ENCODE measurements at places on chromosomes 2 and 18. TPM values are rescaled to one million over a fixed set of nuclear protein-coding genes. Genes with fewer than 3 reads are reported as not detected.

DSG1 gene
- not detected for total RNA-seq

GRCh38 chr2:85330839-85331636 is 3.2 kb upstream of the TGOLN2 start:
- peaks cover 21% of the 10 kb centered on the region for H3K4me1 ChIP-seq
- no peak overlapping the region for H3K27ac ChIP-seq
- no peaks in the 10 kb centered on the region for H3K27me3 ChIP-seq
- DNase-seq = no peak
- H3K4me3 ChIP-seq = no peak overlapping the region

GULP1 gene
- 33.3 TPM for total RNA-seq

GRCh38 chr2:9403924-9404323 is 19.4 kb downstream of the ITGB1BP1 start:
- no peaks in the 10 kb centered on the region for H3K27me3 ChIP-seq
- H3K4me3 ChIP-seq = no peak overlapping the region
- no peak overlapping the region for H3K27ac ChIP-seq

GNLY gene
- total RNA-seq = 3.5 TPM
